CD4-positive, alpha-beta T cell treated with Interleukin-4 for 1 hour (primary cell): ENCODE measurements at places on chromosomes 7 and 10.

- DNase-seq, result no peak
These were observed 26.0 kb upstream of the JMJD1C start for GRCh38 chr10:63491588-63492316.

- no peak for DNase-seq
These were observed 134.8 kb downstream of the PCDH15 start for GRCh38 chr10:54666192-54666591.

GRCh38 chr7:111499027-111499426 is 63.3 kb downstream of the IMMP2L start:
- DNase-seq, result no peak

DNA sequence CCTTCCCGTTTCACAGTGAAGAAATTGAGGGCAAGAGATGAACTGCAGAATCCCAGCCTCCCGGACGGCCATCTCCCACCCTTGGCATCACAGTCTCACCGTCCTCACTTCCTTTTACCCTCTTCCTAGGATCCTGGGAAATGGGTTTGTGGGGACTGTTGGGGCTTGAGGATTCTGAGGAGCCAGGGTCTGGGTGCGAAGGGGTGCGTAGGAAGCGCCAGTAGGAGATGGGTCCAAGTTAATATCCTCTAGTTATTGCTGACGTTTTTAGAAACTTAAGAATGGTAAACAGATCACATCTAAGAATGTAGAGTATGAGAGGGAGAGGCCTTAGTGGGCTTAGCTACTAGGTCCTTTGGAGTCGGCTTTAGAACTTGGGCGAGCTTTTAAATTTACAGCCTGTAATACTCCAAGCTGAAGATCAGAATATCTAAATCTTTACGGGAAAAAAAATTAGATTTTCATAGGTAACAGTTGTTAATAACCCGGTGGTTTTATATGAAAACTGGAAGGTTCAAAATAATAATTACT is 696 bp downstream of the MALSU1 start:
- DNase-seq, result no peak

- no peak for DNase-seq
These were observed 11.3 kb upstream of the NOBOX start for GRCh38 chr7:144414815-144415214.

DNA sequence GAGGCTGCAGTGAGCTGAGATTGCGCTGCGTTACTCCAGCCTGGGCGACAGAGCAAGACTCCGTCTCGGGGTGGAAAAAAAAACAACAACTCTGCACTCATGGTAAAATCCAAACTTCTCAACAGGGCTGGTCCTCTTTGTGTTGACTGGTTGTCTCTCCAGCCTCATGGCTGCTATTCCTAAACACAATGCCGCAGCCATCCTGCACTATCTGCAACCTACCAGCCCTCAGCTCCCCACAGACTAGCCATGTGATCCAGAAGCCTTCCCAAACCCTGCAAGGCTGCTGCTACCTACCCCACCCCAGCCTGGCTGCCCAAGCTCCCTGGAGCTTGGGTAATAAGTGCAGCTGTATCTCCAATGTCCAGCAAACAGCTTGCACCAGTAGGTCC is 11.7 kb downstream of the ZYX start:
- DNase-seq, result no peak

GRCh38 chr10:78545756-78546155 is 512.1 kb downstream of the RPS24 start:
- no peak for DNase-seq

- DNase-seq, result no peak
These were observed 305.1 kb downstream of the AUTS2 start for GRCh38 chr7:69903410-69903809.

GRCh38 chr7:87318741-87319140 is 26.7 kb upstream of the CROT start:
- DNase-seq, result no peak

GRCh38 chr7:125675640-125676039 is 746.0 kb upstream of the POT1 start:
- DNase-seq, result no peak

DNA sequence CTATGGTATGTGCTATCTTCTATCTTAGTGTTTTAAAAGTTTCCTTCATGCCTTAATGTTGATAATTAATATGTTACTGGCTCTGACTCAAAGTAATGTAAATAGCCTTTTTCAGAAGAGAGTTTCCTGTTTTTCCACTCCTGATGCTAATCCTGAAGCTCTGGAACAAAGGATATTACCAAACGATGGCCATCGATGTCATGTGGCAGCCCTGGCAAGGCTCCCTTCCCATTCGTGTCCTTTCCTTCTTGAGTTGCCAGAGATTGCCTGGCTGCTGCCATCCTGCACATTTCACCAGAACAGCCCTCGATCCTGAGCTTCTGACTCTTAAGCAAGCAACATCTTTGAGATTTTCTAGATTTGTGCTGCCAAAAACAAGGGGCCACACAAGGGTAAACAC is 46.0 kb downstream of the RNF133 start:
- no peak for DNase-seq

DNA sequence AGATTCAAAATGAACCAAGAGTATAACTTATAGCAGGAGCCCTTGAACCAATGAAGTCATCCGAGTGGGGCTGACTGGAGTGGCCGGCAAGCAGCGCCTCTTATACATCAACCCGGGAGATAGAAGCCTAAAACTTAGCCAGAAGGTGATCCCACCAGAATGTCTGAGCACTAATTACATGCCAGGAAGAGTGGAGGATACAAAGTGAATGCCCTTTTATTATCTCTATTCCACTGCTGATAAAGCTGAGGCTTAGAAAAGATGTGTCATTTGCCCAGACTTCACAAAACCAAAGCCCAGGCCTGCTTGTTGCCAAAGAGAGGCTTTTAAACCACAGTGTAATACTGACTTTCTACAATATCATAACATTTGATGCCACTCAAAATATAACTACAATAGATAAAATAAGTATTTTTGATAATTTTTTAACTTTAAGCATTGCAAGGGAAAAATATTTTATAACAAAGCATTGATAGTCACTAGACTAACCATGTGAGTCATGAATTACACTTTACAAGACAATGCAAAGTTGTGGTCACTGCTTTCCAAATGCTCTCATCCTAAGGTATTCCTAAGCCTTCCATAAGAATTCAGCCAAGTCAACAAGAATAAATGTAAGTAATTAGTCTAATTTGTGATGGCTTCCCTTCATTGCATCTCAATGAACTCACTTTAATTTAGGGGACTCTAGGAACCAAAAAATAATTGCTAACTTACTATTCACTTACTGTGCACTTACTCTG is 58.6 kb upstream of the ARID5B start:
- no peak for DNase-seq

GRCh38 chr10:118017071-118017740 is 29.5 kb downstream of the RAB11FIP2 start:
- DNase-seq, result no peak

- no peak for DNase-seq
These were observed 426.6 kb downstream of the PLXNA4 start for GRCh38 chr7:132149436-132150304.
